ENCODE measurements at places on chromosomes 16 and 17. TPM values are rescaled to one million over a fixed set of nuclear protein-coding genes. Genes with fewer than 3 reads are reported as not detected.

ARHGAP23 gene
- 126 TPM for total RNA-seq

IL34 gene
- 21.9 TPM for total RNA-seq

DNAI2 gene
- not detected for total RNA-seq

FBF1 gene
- 5.5 TPM for total RNA-seq

UNC45B gene
- not detected for total RNA-seq

CBFA2T3 gene
- total RNA-seq: 9.4 TPM

C16orf46 gene
- 0.24 TPM for total RNA-seq

GJD3 gene
- total RNA-seq: 2.2 TPM

OR1A1 gene
- total RNA-seq: not detected

ITGAX gene
- total RNA-seq: 25.0 TPM

TBX6 gene
- total RNA-seq: 0.62 TPM

NGFR gene
- 36.9 TPM for total RNA-seq

AANAT gene
- not detected for total RNA-seq

CPNE2 gene
- 29.4 TPM for total RNA-seq

TMUB2 gene
- total RNA-seq: 25.8 TPM

TTLL6 gene
- total RNA-seq: not detected

PTGES3L gene
- 6.6 TPM for total RNA-seq

MYH8 gene
- not detected for total RNA-seq

CRHR1 gene
- total RNA-seq: not detected

C16orf96 gene
- total RNA-seq: 0.24 TPM

FBXL16 gene
- 0.18 TPM for total RNA-seq

SPATA22 gene
- total RNA-seq: 1.4 TPM

LMF1 gene
- total RNA-seq: 38.4 TPM

CACNG1 gene
- not detected for total RNA-seq

PPP1R1B gene
- total RNA-seq: 2.5 TPM

DUSP3 gene
- total RNA-seq: 112 TPM

Measured in aorta (tissue), 5 donors.